ENCODE measurements at places on chromosomes 4 and X. TPM values are rescaled to one million over a fixed set of nuclear protein-coding genes. Genes with fewer than 3 reads are reported as not detected.

The FHIP1A gene
- total RNA-seq: 20.2 TPM

The P2RY10 gene
- 0.20 TPM for total RNA-seq

The VCX3A gene
- not detected for total RNA-seq

The FRG1 gene
- 28.9 TPM for total RNA-seq

The IGSF1 gene
- total RNA-seq: 2.6 TPM

- DNase-seq: no peak
Observed at GRCh38 chr4:7061815-7062214, 6.0 kb downstream of the GRPEL1 start.

GRCh38 chr4:24753519-24753918 is 41.9 kb upstream of the SOD3 start:
- DNase-seq: no peak

- no peak for DNase-seq
Observed at GRCh38 chrX:124507246-124507645, 160.9 kb downstream of the SH2D1A start.

- peak; percentile 30 for DNase-seq
Observed at GRCh38 chrX:41381685-41382084, 47.7 kb downstream of the DDX3X start.

DNA sequence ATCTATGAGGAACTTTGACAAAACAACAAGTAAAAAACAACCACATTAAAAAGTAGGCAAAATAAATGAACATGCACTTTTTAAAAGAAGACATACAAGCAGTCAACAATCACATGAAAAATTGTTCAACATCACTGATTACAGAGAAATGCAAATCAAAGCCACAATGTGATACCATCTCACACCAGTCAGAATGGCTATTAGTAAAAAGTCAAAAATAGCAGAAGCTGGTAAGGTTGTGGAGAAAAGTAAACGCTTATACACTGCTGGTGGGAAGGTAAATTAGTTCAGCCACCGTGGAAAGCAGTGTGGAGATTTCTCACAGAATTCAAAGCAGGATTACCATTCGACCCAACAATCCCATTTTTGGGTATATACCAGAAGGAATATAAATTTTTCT is 17.0 kb upstream of the LNX1 start:
- no peak for DNase-seq

GRCh38 chr4:62533573-62533972 is 1333.4 kb downstream of the ADGRL3 start:
- no peak for DNase-seq

GRCh38 chrX:103687696-103688201 is 1.2 kb upstream of the MORF4L2 start:
- peak; percentile 46 for DNase-seq

- DNase-seq: no peak
Observed at GRCh38 chr4:134178706-134179105, 22.9 kb downstream of the PABPC4L start.

DNA sequence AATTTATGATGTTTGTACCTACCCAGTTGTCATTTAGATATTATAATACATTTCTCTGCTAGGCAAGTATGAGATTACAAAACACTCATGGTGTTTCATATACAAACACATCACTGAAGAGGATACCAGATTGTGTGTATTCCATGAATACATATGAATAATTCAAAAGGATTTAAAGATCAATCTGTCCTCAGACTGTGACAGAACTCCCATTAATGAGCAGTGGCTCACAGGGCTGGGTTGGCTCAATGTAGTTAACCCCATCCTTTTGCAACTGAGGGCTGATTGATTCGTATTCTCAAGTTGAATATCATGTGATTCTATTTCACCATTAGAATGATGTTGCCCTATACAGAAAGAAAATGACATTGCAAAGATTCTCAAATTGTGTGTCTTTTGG is 79.6 kb upstream of the SPANXN2 start:
- DNase-seq: no peak

GRCh38 chr4:44093390-44093789 is 355.2 kb downstream of the KCTD8 start:
- no peak for DNase-seq

GRCh38 chr4:84875636-84876371 is 90.7 kb downstream of the WDFY3 start:
- no peak for DNase-seq

DNA sequence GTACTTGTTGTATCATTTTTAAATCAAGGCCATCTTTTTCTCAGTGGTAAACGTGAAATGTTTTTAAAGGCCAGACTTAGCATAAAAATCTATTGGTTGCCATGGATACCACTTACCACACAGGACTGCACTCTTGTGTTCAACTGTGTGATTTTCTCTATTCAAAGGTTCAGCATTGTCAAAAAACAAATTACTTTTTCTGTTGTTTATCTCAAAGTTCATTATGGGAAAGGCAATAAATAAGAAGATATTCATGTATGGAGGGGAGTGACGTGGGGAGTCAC is 231.0 kb upstream of the GATB start:
- DNase-seq: no peak

- no peak for DNase-seq
Observed at GRCh38 chr4:140806163-140806562, 50.0 kb upstream of the TBC1D9 start.

DNA sequence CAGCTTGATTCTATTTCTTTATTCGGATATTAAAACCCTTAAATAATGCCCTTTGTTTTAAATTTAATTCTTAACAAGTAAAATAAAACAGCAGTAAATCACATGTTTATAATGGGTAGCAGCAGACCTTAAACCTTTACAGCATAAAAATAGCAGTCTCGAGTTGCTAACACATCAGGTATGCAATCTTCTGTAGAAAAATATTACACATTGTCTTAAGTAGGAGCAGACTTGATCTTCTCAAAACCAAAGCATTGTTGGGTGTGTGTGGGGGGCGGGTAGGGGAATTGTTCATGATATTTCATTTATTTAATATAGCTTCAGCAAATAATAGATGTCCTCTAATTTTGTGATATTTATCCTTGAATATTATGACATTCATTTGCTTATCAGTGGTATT is 331.4 kb downstream of the PCDH7 start:
- no peak for DNase-seq

GRCh38 chr4:148057984-148058859 is 326.3 kb downstream of the ARHGAP10 start:
- no peak for DNase-seq

DNA sequence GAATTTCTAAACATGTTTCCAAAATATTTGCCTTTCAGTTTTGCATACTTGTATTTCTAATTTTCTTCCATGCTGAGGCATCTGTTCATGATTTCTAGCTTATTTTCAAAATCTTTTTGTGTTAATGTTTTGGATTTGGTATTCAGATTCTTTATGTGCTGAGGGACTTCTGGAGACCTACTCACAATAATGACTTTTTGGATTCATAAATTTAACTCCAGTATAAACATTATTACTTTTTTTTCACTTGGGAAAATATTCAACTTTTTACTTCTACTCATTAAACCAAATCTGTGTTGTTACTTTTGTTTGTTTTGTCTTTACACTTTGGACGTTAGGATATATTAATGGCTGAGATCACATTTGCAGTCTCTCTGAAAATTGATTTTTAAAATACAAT is 183.7 kb downstream of the TENM3 start:
- DNase-seq: no peak

GRCh38 chr4:2931512-2932301 is 31.5 kb downstream of the NOP14 start:
- DNase-seq: peak; percentile 83

Data from left ventricle myocardium superior (tissue), 1 donor.